ENCODE measurements at places on chromosomes 1 and 21.

GRCh38 chr21:38361324-38361723, 104.5 kb downstream of the KCNJ15 start:
- H3K27me3 ChIP-seq = no peaks in the 10 kb centered on the region
- no peak for DNase-seq

DNA sequence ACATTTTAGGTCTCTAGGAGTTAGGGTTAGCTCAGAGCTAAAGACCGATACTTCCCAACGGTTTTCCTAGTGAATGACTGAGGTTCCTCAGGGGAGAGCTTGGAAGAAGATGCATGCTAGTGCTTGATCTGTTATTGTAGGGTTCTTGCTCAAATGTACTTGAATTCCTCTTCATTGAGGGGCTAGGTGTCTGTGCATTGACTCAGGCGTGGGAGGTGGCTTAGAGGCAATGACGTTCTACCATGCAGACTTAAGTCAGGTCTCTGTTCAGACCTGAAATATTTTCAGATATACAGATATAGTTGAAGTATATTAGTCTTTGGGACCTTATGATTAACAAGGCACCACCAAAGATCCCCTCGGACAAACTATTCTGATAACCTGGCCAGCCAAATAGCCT, 23.5 kb downstream of the S100A10 start:
- H3K27ac ChIP-seq = no peak overlapping the region
- no peak overlapping the region for H3K4me3 ChIP-seq
- no peaks in the 10 kb centered on the region for H3K36me3 ChIP-seq
- DNase-seq = no peak

DNA sequence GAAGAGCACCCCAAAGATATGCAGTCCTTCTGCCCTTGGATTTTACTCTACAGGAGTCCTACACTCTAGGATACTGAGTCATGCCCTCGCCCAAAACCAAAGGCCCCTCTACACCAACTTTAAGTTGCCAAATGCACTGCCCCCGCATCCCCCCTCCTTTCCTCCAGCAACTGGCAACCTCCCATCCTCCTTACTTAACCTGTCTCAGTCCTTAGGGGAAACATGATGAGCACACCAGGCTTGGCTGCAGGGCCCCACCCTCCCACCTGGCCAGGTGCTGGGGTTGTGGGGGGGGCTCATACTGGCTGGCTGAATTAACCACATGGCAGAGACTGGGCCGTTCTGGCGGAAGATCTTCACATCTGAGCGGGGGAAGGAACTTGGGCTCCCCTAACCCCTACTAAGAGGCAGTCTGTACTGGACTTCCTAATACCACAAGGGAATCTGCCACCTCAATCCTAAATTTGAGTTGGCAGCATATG, 1.2 kb downstream of the HDGF start:
- peak overlapping the region; percentile 68 for H3K27ac ChIP-seq
- H3K4me3 ChIP-seq = peak overlapping the region; percentile 91
- no peak for DNase-seq
- H3K4me1 ChIP-seq = peaks cover 47% of the 10 kb centered on the region
- peaks cover 1% of the 10 kb centered on the region for H3K36me3 ChIP-seq
- H3K27me3 ChIP-seq = no peaks in the 10 kb centered on the region

DNA sequence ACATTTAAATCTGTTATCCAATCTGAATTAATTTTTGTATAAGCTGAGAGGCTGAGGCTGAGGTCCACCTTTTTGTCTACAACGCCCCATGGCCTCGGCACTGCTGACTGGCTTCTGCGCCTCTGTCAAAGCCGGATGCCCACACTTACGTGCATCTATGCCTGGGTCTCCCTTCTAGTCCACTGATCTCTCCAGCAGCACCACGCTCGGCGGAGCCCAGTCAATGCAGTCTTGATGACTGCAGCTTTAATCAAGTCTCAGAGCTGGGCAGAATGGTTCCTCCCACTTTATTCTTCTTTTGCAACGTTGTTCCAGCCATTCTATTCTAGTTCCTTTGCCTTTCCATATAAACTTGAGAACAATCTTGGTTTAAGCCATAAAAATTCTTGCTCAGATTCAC, 9.4 kb downstream of the PRDM15 start:
- no peak for DNase-seq
- no peak overlapping the region for H3K4me3 ChIP-seq

GRCh38 chr1:8584316-8584715, 233.1 kb downstream of the RERE start:
- H3K27ac ChIP-seq = no peak overlapping the region
- H3K4me3 ChIP-seq = no peak overlapping the region
- no peaks in the 10 kb centered on the region for H3K36me3 ChIP-seq
- H3K27me3 ChIP-seq = no peaks in the 10 kb centered on the region
- no peaks in the 10 kb centered on the region for H3K4me1 ChIP-seq

GRCh38 chr1:183385340-183386144, 32.6 kb downstream of the NMNAT2 start:
- H3K27ac ChIP-seq = no peak overlapping the region
- no peak overlapping the region for H3K4me3 ChIP-seq
- H3K27me3 ChIP-seq = no peaks in the 10 kb centered on the region
- H3K36me3 ChIP-seq = no peaks in the 10 kb centered on the region
- no peaks in the 10 kb centered on the region for H3K4me1 ChIP-seq

GRCh38 chr1:163523375-163524029, 201.7 kb downstream of the NUF2 start:
- H3K27ac ChIP-seq = no peak overlapping the region
- H3K27me3 ChIP-seq = no peaks in the 10 kb centered on the region
- H3K36me3 ChIP-seq = no peaks in the 10 kb centered on the region
- H3K4me3 ChIP-seq = no peak overlapping the region

- H3K27me3 ChIP-seq = no peaks in the 10 kb centered on the region
- H3K27ac ChIP-seq = no peak overlapping the region
- no peak overlapping the region for H3K4me3 ChIP-seq
Observed at GRCh38 chr1:185426848-185427247, 109.8 kb upstream of the IVNS1ABP start.

GRCh38 chr1:232130815-232131480, 499.0 kb downstream of the SIPA1L2 start:
- no peak overlapping the region for H3K27ac ChIP-seq
- peak overlapping the region; percentile 21 for H3K4me3 ChIP-seq
- DNase-seq = no peak
- no peaks in the 10 kb centered on the region for H3K36me3 ChIP-seq
- H3K27me3 ChIP-seq = no peaks in the 10 kb centered on the region
- H3K4me1 ChIP-seq = no peaks in the 10 kb centered on the region

GRCh38 chr21:38619992-38620479, 121.8 kb upstream of the ERG start:
- H3K4me3 ChIP-seq = no peak overlapping the region
- no peaks in the 10 kb centered on the region for H3K36me3 ChIP-seq
- H3K4me1 ChIP-seq = no peaks in the 10 kb centered on the region
- no peak overlapping the region for H3K27ac ChIP-seq
- no peaks in the 10 kb centered on the region for H3K27me3 ChIP-seq

- H3K27me3 ChIP-seq = no peaks in the 10 kb centered on the region
- H3K27ac ChIP-seq = no peak overlapping the region
- DNase-seq = no peak
- H3K4me3 ChIP-seq = no peak overlapping the region
Observed at GRCh38 chr1:163046071-163046470, 23.1 kb upstream of the RGS4 start.

- H3K4me1 ChIP-seq = no peaks in the 10 kb centered on the region
- H3K27me3 ChIP-seq = no peaks in the 10 kb centered on the region
- no peak overlapping the region for H3K4me3 ChIP-seq
- no peak overlapping the region for H3K27ac ChIP-seq
Observed at GRCh38 chr1:30664103-30664755, 59.2 kb downstream of the MATN1 start.

GRCh38 chr1:169931795-169932231, 38.1 kb upstream of the SCYL3 start:
- no peak overlapping the region for H3K4me3 ChIP-seq
- H3K27me3 ChIP-seq = no peaks in the 10 kb centered on the region
- no peaks in the 10 kb centered on the region for H3K36me3 ChIP-seq
- no peak overlapping the region for H3K27ac ChIP-seq
- H3K4me1 ChIP-seq = no peaks in the 10 kb centered on the region

DNA sequence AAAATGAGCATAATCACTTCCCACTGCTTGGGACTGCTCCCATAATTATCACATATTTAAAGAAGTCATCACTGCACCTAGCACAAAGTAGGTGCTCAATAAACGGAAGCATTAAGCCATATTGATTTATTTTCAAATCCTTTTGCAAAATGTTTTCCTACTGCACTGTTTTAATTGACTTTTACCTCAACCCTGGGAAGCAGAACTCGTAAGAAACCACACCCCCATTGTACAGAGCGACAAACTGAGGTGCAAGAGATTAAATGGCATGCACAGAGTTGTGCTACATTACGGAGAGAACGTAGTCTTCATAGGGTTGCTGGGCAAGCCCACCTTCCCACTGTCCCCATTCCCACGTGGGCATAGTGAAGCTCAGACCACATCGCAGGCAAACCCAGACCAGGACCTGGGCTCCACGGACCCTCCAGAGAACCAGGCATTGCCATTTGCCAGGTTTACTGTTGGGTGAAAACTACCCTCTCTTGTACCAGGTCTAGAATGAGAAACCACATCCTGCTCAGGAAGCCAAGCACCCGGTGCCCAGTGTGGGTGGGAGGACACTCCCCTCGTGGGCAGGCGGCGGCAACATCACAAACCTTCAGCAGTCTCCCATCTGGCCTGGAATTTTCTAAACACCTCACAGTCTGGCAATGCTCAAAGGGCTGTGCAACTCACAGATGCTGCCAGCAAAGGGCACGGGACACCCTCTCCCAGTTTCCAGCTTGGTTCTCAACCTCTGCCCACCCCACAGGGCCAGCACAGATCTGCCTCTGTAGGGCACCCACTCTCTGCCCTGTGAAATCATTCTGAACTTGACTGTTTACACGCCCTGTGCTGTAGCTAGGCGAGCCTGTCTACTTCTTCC, 8.2 kb downstream of the IFFO2 start:
- H3K4me1 ChIP-seq = peaks cover 100% of the 10 kb centered on the region
- no peaks in the 10 kb centered on the region for H3K27me3 ChIP-seq
- H3K36me3 ChIP-seq = peaks cover 6% of the 10 kb centered on the region
- H3K27ac ChIP-seq = peak overlapping the region; percentile 100
- DNase-seq = peak; percentile 68

GRCh38 chr1:46369542-46370213, 24.4 kb upstream of the FAAH start:
- H3K36me3 ChIP-seq = peaks cover 27% of the 10 kb centered on the region
- no peak for DNase-seq
- no peak overlapping the region for H3K4me3 ChIP-seq
- no peaks in the 10 kb centered on the region for H3K27me3 ChIP-seq

DNA sequence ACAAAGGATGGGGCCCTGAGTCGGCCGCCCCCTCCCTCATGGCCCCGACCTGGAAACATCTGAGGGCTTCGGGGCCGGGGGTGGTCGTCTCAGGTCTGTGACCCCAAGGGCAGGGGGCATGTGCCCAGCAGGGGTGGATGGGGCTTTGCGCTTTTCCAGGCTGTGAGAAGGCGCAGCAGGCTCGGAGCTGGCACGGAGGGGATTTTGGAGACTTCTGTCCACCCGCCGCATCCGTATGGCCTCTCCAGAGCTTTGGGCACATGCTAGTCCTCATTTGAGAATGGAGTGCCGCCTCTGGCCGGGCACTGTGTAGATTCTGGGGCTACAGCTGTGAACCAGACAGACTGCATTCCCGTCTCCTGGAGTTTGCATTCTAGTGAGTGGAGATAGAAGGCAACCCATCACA, 66.1 kb upstream of the WNT4 start:
- no peak overlapping the region for H3K27ac ChIP-seq
- no peaks in the 10 kb centered on the region for H3K4me1 ChIP-seq
- no peak for DNase-seq
- H3K36me3 ChIP-seq = no peaks in the 10 kb centered on the region
- peaks cover 7% of the 10 kb centered on the region for H3K27me3 ChIP-seq

GRCh38 chr1:163565166-163565565, 243.4 kb downstream of the NUF2 start:
- H3K4me3 ChIP-seq = no peak overlapping the region
- H3K4me1 ChIP-seq = no peaks in the 10 kb centered on the region
- no peak for DNase-seq
- no peak overlapping the region for H3K27ac ChIP-seq
- no peaks in the 10 kb centered on the region for H3K27me3 ChIP-seq
- H3K36me3 ChIP-seq = no peaks in the 10 kb centered on the region

DNA sequence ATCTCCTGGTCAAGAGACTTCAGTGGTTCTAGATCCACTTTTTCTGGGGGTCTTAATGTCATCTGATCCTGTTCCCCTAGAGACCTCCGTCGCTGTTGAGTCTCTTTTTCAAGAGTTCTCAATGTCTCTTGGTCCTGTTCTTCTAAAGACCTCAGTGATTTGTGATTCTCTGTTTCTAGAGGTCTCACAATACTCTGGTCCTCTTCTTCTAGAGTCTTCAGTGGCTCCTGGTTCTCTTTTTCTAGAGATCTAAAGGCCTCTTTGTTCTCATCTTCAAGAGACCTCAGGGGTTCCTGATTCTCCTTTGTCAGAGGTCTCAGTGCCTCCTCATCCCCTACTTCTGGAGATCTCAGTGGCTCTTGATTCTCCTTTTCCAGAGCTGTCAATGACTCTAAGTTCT, 5.4 kb downstream of the NES start:
- no peaks in the 10 kb centered on the region for H3K36me3 ChIP-seq
- no peak overlapping the region for H3K4me3 ChIP-seq
- no peak for DNase-seq
- H3K27ac ChIP-seq = no peak overlapping the region
- H3K27me3 ChIP-seq = peaks cover 55% of the 10 kb centered on the region

- H3K36me3 ChIP-seq = no peaks in the 10 kb centered on the region
- peaks cover 14% of the 10 kb centered on the region for H3K27me3 ChIP-seq
- H3K4me1 ChIP-seq = no peaks in the 10 kb centered on the region
- H3K4me3 ChIP-seq = no peak overlapping the region
- no peak overlapping the region for H3K27ac ChIP-seq
Observed at GRCh38 chr1:214270097-214270650, 10.8 kb upstream of the SMYD2 start.

DNA sequence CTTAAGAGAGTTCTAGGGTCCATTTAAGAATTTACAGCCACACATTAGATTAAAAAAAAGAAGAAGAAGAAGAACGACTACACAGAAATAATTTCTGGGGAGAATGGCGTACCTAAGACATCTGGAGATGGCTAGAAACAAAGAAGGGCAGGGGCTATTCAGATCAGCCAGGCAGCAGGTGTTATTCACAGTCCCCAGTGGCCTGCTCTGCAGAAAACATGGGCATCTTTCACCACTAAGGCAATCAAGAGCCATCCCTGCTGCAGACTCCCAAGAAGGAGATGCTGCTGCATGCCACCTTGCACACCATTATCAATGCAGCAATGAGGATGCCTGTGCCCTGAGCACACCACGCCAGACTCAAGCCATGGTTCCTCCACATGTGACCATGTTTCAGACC, 7.9 kb upstream of the FCRL2 start:
- no peaks in the 10 kb centered on the region for H3K4me1 ChIP-seq
- H3K27me3 ChIP-seq = no peaks in the 10 kb centered on the region
- no peaks in the 10 kb centered on the region for H3K36me3 ChIP-seq
- no peak overlapping the region for H3K27ac ChIP-seq

DNA sequence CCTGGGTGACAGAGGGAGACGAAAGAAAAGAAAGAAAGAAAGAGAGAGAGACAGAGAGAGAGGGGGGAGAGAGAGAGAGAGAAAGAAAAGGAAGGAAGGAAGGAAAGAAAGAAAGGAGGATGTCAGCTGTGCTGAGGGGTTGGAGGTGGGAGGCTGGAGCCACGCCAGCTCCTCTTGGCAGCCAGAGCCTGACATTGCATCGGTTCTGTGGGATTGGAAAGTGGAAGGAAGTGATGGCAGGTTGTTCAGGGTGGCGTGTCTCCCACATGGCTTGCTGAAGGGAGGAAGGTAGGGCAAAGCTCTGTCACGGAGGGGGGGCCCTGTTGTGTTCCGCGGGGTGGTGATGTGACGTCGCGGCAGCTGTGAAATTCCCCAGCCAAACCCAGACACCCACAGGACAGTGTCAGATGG, 30.7 kb downstream of the EIF2D start:
- H3K4me3 ChIP-seq = no peak overlapping the region
- DNase-seq = peak; percentile 80
- H3K27ac ChIP-seq = peak overlapping the region; percentile 94
- no peaks in the 10 kb centered on the region for H3K27me3 ChIP-seq
